Hematopoietic multipotent progenitor cell (in vitro differentiated cells): ENCODE measurements at places on chromosomes 6 and 20.

GRCh38 chr20:46568570-46569129 lies 18.2 kb upstream of the OCSTAMP start:
- no peak for DNase-seq

- DNase-seq, result no peak
Observed at GRCh38 chr20:49420811-49421295, 61.6 kb downstream of the KCNB1 start.

DNA sequence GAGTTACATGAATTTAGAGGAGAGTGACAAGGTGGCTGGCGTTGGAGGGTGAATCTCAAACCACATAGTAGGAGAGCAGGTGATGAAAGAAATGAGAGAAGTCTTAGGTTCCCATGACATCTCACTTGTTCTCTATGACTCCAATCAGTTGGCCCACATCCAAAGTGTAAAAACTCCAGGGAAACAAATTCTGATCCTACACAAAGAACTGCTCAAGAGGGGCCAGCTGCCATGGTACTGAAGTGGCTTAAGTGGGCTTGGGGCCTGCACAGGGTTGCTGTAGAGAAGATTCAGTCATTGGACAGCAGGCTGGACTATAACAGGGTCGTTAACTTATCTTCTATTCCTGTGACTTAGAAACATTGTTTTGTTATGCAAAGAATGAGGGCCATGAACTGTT lies 7.6 kb upstream of the ADGRF4 start:
- DNase-seq, result no peak

- DNase-seq, result peak; percentile 71
Observed at GRCh38 chr6:24126586-24127192, 674 bp downstream of the NRSN1 start.

- DNase-seq, result peak; percentile 53
Observed at GRCh38 chr6:165439928-165440554, 130.6 kb upstream of the C6orf118 start.

DNA sequence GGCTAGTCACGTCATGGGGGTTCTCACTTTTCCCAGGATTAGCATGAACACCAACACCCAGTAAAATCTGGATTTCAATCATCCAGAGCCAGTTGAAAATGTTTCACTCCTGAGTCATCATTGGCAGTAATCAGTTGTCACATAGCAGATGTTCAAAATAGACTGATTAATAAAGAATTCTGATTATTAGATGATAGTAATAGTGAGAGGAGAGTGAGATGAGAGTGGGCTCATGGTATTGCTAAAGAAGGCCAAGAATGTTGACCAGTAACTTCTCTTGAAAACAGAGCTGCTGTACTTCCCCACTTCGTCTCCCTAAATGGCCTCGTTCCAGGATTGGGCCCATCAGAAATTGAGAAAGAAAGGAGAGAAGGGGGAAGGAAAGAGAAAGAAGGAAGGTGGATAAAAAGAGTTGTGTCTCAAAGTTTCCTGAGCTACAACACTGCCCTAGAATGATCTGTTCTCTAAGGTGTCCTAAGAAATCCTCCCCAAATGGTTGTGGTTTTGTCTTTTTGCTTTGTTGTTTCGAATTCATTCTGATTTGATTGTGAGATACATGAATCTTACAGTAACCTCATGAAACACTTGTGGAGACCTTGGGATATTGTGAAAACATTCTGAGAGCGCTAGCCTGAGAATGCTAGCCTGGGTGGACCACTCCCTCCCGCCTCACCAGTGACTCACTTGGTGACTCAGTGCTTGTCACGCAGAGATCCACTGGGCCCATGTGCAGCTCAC lies 502.2 kb upstream of the JARID2 start:
- no peak for DNase-seq

DNA sequence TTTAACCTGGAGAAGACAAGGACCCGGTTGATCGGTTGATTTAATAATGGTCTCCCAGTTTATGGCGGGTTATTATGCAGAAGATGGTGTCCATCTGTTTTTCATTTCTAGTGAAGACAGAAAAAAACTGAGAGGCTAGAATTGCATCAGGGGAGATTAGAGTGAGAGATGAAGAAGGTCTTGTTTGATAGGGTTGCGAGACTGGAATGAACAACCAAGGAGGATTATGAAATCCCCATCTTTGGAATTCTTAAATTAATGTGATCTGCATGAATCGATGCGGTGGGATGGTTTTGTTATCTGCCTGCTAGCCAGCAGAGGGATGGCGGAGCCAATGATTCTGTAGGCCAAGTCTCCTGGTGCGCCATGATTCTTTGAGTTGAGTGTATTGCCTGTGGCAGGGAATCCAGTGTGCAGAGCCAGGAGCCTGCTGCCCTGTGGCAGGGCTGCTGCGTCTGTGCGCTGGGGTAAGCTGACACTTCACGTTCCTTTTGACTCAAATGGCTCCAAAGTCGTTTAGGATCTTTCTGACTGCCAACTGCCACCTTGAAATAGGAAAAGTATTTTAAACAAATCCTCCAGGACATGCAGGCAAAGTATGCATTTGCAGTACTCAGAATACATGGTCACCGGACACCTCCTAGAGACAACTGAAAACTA lies 200.1 kb downstream of the CLIC5 start:
- DNase-seq, result no peak

DNA sequence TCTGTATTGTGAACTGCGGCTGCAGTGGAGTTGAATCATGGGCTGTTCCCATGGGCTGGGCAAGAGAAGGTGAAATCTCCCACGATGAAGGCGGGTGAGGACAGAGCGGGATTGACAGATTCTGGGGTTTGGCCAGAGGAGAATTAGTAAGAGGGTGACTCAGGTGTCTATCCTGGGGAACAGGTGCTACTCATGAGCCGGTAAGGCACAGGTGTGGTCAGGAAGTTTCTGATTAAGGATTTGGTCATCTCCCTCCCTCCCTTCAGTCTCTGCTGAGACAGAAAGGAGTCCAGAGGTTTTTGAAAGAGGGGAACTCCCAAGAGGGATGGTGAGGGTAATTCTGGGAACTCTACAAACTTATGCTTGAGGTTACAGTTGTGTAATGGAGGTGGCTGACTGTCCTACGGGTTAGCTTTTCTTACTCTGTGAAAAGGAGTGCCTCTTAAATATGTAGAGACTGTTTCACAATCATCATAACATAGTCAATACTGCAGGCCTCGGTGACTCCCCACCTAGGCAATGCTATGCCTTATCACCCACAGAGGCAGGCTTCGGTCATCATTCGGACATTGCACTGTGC lies 31.5 kb downstream of the SERPINB1 start:
- no peak for DNase-seq

DNA sequence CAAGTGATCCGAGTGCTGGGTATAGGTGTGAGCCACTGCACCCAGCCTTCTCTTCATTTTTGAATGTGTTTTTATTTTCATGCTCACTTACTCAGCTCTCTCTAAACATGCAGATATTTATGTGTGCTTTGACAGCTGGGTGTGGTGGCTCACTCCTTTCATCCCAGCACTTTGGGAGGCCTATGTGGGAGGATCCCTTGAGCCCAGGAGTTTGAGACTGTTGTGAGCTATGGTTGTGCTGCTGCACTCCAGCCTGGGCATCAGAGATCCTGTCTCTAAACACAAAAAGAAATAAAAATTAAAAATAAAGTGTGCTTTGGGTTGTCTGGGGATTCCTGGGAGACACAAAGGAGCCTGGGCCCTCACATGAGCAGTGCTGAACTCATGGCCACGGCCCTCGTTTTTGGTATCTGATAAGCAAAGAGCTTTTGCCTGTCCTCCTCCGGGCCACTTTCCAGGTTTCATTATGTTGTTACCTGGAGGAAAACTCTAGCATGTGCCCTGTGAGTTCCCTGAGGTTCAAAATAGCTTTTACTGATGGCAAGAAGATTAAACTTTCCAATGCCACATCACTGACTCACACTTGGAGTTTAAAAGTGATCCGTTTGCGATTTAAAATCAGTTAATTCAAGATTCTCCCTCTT lies 78.5 kb downstream of the CD164 start:
- DNase-seq, result no peak

DNA sequence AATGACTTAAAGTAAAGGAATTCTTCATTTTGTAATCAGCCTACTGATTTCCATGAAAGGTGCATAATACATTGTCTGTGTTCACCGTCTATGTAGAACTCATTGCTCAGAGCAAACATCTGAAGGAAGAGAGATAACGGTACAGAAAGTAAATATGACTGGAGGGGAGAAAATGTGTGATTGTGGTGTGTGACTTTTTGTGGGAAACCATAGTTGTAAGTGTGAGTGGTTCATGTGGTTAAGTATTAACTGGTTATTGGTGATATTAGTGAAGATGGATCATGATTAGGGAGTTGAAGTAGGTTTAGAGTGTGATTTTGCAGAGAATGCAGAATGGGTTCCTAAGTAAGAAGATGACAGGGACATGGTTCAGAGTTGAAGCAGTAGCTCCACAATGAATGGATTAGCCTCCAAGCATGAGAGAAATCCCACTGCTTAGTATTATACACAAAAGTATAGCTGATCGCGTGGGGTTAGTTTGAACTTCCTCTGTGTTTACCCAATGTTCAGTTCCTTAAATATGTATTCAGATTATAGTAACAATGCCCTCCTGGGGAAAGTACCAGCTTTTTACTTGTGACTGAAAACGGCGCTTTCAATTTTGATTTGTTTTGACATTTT lies 368.9 kb downstream of the UTRN start:
- no peak for DNase-seq

DNA sequence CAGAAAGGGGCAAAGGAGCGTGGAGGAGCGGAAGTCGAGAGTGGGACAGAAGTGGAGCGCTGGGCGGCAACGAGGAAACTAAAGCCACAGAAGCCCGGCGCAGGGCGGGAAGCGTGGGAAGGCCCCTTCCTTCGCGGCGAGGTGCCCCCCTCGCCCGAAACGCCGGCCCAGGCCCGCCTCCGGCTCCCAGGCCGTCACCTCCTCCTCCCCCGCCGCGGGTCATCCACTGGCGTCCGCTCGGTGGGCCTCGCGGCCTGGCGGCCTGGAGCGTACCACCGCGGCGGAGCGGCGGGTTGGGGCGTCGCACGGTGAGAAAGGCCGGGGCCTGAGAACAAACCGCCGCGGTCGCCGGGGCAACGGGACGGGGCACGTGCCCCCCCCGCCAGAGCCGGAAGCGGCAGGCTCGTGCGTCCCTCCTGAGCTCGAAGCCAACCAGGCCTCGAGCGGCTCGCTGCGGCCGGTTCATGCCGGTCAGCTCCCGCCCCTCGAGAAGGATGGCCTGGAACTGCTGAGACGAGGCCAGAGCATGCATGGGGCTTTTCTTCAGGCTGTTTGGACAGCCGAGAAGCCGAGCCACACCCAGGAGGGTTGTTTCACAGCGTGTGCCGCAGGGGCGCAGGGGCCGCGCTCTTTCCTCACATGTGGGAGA lies at the start of gene TCP11:
TCP11 (minus strand) TSS at position 333 of the 649 bp plus-strand sequence. CDS start 469 bp downstream, outside the sequence.
- peak; percentile 59 for DNase-seq

GRCh38 chr20:44800391-44801046 lies 9.8 kb downstream of the RIMS4 start:
- DNase-seq, result no peak

- no peak for DNase-seq
Observed at GRCh38 chr20:13877793-13878192, 93.0 kb downstream of the NDUFAF5 start.

GRCh38 chr6:16759181-16759645 lies 2.0 kb downstream of the ATXN1 start:
- peak; percentile 39 for DNase-seq

DNA sequence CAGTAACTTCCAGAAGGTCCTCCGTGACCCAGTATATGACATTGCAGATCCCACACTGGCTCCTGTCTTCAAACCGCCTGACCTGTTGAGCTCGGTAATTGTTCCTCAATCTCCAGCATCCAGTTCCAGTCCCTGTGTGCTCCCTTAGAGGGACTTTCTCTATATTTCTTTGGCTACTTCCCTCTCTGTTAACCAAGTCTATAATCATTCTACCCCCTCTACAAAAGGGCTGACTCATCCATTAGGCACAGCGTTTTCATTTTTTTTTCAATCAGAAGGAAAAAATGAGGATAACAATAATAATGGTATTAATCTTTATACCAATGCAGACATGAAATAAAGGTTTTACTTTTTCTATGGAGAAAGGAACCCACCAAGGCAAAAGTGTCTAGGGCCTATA lies 69.3 kb downstream of the FAM229B start:
- no peak for DNase-seq

- DNase-seq, result no peak
Observed at GRCh38 chr6:133610971-133611370, 277.9 kb upstream of the TCF21 start.

- no peak for DNase-seq
Observed at GRCh38 chr6:108176281-108177089, 10.7 kb downstream of the NR2E1 start.

GRCh38 chr6:135583256-135583761 lies 85.8 kb upstream of the AHI1 start:
- no peak for DNase-seq

GRCh38 chr6:14431385-14432330 lies 314.1 kb downstream of the CD83 start:
- no peak for DNase-seq
